ENCODE measurements at places on chromosomes 1 and 21.

GRCh38 chr1:223702735-223703667, 9.3 kb upstream of the CAPN2 start:
- DNase-seq: no peak

- peak; percentile 60 for DNase-seq
Observed at GRCh38 chr1:110106013-110106941, 6.0 kb upstream of the UBL4B start.

- no peak for DNase-seq
Observed at GRCh38 chr1:228454238-228454637, 32.9 kb upstream of the RNF187 start.

- no peak for DNase-seq
Observed at GRCh38 chr1:158255656-158256055, 1.4 kb downstream of the CD1A start.

GRCh38 chr1:215003686-215004085, 78.9 kb upstream of the KCNK2 start:
- DNase-seq: no peak

- no peak for DNase-seq
Observed at GRCh38 chr1:120133228-120133927, 42.9 kb downstream of the SEC22B start.

- no peak for DNase-seq
Observed at GRCh38 chr1:167090314-167090942, at the start of gene GPA33. Gene GPA33 (minus strand): TSS chr1:167090377. CDS start chr1:167090287, 90 bp downstream.

DNA sequence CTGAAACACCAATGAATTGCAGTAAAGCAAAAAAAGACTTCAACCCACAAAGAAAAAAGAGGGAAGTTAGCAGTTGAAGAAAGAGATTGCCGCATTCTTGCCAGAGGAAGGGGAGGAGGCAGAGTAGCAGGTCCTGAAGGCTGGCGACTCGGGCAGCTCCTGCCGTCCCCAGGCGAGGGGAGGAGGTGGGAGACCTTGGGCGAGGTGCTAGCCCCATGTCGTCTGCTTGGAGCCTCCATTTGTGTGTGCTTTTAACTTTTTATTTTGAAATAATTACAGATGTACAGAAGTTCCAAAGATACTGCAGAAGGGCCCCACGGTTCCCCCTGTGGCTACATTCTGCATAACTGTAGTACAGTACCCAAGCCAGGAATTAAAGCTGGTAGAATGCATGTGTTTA, 6.7 kb downstream of the TRPM2 start:
- no peak for DNase-seq

- DNase-seq: no peak
Observed at GRCh38 chr1:205782627-205783432, 7.5 kb upstream of the RAB29 start.

DNA sequence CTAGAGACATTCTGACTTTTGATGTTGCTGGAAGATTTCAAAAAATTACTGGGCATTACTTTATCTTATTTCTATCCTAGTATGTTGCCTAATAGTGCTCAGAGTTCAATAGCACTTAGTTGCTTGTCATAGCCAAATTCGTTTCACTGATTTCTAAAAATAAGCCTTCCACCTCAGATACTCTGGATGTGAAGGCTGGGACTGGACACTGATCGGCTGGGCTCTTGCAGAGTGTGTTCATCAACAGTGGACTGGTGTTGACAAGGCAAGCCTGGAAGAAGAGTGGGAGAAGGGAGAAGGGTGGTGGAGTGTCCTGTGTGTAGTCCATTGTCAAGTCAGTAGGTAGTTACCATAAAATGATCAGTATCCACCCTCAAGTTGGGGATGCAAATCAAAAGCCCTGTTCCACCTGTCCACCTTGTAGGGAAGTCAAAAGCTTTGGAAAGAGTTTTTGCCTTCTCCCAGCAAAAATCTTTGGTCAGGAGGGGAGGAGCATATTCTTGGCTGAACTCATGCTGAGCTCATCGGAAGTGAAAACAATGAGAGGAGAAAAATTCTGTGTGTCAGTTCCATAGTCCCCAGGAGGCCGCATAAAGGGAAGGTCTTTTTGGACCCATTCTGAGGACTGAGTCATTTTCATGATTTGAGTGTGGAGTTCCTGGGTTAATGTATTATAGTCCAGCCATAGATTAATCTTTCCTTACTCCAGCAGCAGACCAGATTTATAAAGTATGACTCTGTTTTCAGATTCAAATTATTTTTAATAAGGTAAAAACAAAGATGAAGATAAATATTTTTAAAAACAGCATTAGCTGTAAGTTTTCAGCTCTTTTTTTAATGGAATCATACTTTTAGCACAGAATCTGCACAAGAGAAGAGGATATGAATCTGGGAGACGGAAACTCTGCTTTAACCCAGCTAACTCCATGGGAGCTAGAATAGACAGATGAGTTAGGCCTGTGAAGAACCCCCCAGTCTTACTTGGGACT, 99.5 kb upstream of the BMP8A start:
- no peak for DNase-seq

GRCh38 chr1:18932387-18932786, 24.1 kb downstream of the IFFO2 start:
- DNase-seq: no peak

- DNase-seq: no peak
Observed at GRCh38 chr1:157856538-157856937, 14.9 kb upstream of the CD5L start.

- no peak for DNase-seq
Observed at GRCh38 chr1:114040273-114041015, 61.2 kb downstream of the OLFML3 start.

DNA sequence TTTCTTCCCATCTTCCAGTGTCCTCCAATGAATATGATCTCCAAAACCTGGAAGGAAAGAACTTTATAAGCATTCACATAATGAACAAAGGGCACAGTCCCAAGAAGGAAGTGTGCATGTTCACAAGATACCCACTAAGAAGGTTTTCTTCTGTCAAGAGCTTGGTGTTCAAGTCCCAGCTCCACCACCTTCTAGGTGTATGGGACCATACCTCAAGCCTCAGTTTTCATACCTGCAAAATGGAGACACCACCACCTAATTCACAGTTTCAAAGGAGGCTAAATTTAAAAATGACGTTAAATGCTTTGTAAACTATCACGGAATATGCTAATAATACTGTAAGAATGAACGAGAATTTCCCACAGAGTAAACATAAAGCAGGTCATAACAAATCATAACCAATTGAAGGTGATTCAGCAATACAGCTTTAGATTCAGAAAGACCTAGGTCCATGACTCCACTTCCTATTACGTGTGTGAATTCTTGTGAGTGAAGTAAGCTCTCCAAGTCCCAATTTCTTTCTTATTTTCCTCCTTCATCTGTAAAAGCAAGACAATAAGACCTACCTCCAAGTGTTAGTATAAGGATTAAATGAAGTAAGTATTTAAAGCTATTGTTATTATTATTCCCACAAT, 8.1 kb upstream of the KTI12 start:
- DNase-seq: no peak

DNA sequence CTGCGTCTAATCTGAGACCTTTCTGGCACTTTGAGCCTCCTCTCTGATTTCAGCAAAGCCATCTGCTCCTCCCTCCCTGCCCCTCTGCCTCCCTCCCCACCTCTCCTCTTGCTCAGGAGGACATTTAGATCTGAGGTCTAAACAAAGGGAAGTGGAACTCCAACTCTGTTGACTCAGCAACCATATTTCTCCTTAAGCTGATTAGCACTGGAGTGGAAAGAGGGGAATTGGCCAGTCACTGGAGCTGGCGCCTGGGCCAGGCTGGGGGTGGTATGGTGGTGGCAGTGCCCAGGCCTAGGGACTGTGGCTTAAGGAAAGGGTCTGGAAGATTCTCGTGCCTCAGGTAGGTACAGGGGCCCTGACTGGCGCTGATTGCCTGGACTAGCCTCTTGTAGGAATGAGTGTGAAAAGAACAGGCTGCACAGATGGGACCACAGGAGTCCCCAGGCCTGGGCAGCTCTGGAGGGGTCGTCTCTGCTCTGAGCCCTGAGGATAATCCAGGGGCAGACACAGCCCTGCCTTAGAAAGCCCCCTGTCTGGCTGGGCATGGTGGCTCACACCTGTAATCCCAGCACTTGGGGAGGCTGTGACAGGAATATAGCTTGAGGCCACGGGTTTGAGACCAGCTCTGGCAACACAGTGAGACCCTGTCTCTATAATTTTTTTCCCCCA, 11.9 kb downstream of the SH2D2A start:
- DNase-seq: no peak

DNA sequence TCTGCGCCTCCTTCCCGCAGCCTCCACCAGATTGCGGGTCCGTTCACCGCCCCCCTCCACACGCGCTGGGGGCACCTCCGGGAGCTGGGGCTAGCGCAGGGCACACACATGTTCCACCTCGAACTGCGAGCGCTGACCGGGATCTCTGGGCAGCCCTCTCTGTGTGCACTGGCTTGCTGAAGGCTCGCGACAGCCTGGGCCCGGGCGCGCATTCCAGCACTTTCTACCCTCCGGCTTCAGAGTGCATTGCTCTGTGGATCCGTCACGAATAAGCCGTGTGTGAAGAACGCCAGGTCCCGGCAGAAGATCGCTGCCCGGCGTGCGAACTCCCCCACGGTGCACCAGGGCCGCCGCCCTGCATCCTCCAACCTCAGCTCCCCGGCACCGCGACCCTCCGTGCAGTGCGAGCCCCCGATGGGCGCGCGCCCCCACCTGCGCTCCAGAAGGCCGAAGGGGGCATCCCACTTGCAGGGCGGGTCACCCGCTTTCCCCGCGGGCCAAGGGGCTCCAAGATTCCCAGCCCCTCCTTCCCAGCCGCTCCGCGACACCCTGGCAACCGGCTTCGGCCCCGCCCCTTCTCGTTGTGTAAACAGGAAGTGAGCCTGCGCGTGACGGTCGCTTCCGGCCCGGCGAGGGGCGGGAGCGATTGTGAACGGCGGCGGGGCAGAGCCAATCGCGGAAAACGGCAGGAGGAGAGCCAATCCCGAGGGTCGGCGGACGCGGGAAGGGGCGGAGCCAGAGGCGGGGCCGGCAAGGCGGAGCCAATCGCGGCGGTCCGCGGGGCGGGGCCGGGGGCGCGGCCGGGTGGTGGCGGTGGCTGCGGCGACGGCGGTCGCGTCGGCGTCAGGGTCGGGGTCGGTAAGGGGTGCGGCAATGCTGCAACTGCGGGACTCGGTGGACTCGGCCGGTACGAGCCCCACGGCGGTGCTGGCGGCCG, at the start of gene TPRG1L:
Gene TPRG1L, plus strand, starts transcription at position 816 of the 937 bp plus-strand sequence. Its CDS starts 58 bp downstream, at position 874.
- DNase-seq: peak; percentile 98

- DNase-seq: no peak
Observed at GRCh38 chr1:7207875-7208646, 422.8 kb downstream of the CAMTA1 start.

- DNase-seq: peak; percentile 74
Observed at GRCh38 chr1:20717452-20718342, at the start of gene KIF17. Gene KIF17 (minus strand): TSS chr1:20718007. CDS start chr1:20717706, 301 bp downstream.

- DNase-seq: no peak
Observed at GRCh38 chr1:82510431-82510830, 709.7 kb downstream of the ADGRL2 start.

DNA sequence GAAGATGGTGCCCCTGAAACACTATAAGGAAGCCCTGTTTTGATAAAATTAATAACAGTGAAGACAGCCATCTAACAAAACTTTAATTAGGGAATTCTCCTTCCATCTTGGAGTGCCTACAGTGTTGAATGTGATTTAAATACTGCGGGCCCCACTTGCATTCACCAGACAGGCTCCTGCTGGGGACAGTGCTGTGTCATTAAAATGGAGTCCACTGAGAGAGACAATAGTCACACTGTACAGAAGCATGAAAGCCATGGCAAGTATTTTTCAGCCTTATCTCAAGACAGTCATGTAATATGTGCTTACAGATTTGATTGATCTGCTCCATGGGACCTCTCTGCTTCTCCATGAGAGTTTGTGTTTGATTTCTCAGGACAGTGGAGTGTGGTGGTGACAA, 29.7 kb upstream of the ZBTB18 start:
- DNase-seq: no peak

GRCh38 chr1:178277793-178278530, 184.1 kb downstream of the RASAL2 start:
- DNase-seq: no peak

DNA sequence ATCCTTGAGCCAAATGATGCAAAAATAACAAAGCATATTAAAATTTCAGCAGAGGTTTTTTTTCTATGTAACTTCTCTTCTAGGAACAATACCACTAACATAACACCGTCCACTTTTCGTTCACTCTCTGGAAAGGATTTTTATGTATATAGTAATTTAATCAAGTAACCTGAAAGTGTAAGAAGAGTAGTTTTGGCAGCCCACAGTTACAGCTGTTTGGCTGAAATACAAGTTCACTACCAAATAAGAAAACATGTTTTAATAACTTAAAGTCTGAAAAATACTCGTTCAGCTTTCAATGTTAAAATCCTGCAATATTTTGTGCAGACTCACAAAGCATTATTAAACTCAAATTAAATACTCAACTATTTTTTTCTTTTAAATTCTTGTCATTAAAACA, 896.8 kb upstream of the ADGRL4 start:
- no peak for DNase-seq

GRCh38 chr1:7508052-7508933, 262.8 kb upstream of the VAMP3 start:
- DNase-seq: no peak

DNA sequence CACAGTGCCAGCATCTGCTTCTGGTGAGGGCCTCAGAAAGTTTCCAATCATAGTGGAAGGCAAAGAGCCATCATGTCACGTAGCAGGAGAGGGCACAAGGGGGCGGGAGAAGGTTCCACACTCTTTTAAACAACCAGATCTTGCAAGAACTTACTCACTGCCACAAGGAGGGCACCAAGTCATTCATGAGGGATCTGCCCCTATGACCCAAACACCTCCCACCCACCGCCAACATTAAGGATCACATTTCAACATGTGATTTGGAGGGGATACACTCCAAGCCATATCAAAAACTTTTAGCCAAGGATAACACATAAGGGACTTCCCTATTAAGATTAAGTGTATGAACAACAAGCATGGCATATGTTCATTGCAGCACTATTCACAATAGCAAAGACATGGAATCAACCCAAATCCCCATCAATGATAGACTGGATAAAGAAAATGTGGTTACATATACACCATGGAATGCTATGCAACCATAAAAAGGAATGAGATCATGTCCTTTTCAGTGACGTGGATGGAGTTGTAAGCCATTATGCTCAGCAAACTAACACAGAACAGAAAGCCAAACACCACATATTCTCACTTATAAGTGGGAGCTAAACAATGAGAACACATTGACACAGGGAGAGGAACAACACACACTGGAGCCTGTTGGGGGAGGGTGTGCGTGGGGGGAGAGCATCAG, 19.9 kb upstream of the SLC35F3 start:
- no peak for DNase-seq

DNA sequence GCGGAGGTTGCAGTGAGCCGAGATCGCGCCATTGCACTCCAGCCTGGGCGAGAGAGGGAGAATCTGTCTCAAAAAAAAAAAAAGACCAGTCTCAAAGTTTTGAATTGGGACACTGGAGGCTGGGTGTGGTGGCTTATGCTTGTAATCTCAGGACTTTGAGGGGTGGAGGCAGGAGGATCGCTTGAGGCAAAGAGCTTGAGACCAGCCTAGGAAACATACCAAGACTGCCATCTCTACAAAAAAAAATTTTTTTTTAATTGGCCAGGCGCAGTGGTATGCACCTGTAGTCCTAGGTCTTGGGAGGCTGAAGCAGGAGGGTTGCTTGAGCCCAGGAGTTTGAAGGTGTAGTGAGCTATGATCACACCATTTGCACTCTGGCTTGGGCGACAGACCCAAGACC, 3.9 kb downstream of the ZBTB8B start:
- DNase-seq: no peak
